ENCODE measurements at places on chromosomes 6 and 20.

GRCh38 chr6:20850686-20851416 is 316.6 kb downstream of the CDKAL1 start:
- DNase-seq, result no peak

- no peak for DNase-seq
Observed at GRCh38 chr20:20435453-20435852, 67.5 kb downstream of the INSM1 start.

DNA sequence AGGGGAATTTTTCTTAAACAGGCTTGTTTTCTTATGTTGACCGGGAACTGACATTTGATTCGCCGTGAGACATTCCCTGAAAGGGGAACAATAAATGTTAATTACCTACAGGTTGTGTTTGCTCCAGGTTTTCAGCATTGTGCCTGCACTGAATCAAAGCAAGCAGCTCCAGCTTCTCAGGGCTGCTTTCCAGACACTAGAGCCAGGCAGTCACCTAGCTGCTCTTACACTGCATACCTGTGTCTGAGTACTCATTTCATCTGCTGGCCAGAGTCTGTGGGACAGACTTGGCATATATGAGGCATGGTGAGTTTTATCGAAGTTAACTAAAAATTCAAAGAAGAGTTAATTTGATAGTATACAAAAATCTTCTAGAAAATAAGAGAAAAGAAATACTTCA is 951.8 kb upstream of the MAP3K7 start:
- no peak for DNase-seq

GRCh38 chr6:155026022-155026705 is 31.0 kb downstream of the TIAM2 start:
- no peak for DNase-seq

DNA sequence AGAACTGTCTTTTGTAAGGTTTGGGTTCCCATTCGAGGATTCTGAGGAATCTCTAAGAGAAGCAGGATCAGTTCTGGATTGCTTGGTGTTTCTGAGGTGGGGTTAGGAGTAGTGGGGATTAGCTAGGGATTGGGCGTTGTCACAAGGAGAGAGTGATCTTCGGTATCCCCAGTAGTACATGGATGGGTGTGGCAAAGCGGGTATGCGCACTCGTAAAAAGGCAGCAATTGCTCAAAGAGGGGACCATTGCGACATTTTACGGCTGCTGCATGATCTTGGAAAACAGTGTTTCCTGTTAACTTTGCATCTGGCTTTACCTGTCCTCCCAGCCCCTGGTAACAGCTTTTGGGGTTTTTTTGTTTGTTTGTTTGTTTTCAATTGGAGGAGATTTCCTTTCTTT is 9.7 kb upstream of the ZSCAN9 start:
- no peak for DNase-seq

GRCh38 chr20:58393299-58393698 is 4.3 kb downstream of the VAPB start:
- DNase-seq, result no peak

GRCh38 chr6:1103945-1104623 is 207.8 kb upstream of the FOXQ1 start:
- DNase-seq, result no peak

DNA sequence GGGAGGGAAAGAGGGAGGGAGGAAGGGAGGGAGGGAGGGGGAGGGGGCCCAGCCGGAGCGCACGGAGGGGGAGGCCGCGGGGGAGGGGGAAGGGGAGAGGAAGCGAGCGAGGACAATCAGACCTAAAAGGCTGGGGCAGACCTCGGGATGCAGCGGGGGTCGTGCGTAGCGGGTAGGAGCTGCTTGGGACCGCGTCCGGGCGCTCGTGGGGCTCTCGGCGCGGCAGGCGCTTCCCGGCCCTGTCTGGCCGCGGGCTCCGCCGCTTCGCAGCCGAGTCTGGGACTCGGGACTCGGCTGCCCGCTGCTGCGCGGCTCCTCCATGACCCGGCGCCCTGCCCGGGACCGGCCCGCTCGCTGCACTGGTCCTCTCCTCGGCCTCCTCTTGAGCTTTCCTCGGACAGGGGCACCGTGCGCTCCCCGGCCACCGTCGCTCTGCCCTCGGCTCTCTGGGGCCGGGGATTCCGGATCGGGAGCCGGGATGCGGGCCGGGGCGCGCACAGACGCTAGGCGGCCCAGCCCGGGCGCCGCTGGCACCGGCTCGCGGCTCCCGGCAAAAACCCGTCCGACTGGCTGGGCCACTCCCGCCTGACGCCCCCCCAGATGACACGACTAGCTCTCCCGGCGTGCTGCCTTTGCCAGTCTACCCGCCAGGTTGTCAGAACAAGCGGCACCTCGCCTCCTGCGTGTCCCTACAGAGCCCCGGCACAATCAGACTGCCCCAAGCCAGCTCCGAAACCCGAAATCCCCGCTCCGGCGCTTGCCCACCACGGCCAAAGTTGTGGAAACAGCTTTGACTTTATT is 2.2 kb downstream of the TFAP2A start:
- no peak for DNase-seq

GRCh38 chr20:5991623-5992441 is 41.4 kb downstream of the MCM8 start:
- no peak for DNase-seq

GRCh38 chr20:17505636-17506517 is 25.3 kb downstream of the BFSP1 start:
- no peak for DNase-seq

GRCh38 chr6:118529756-118530155 is 18.3 kb upstream of the PLN start:
- DNase-seq, result no peak

GRCh38 chr20:38997622-38998021 is 35.5 kb downstream of the DHX35 start:
- DNase-seq, result no peak

DNA sequence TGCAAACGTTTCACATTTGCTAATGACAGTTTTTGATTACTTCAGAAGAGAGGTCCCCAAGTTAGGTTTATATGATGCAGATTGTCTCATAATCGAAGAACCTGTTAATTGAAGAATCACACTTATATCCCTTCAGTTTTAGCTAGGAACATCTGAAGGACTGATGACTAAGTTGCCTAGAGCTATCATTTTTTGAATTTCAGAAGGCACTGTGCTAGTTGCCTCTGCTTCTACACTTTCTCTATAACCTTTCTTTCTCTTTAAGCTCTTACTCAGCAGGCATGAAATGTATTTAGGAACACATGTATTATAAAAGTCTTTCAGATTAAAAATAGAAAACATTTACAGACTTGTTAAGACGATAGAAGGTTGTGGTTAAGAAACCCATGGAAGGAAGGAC is 14.4 kb upstream of the GJE1 start:
- no peak for DNase-seq

GRCh38 chr6:46736906-46737305 is 1.7 kb upstream of the PLA2G7 start:
- no peak for DNase-seq
